ENCODE measurements at places on chromosomes 4 and X. TPM values are rescaled to one million over a fixed set of nuclear protein-coding genes. Genes with fewer than 3 reads are reported as not detected.

DNA sequence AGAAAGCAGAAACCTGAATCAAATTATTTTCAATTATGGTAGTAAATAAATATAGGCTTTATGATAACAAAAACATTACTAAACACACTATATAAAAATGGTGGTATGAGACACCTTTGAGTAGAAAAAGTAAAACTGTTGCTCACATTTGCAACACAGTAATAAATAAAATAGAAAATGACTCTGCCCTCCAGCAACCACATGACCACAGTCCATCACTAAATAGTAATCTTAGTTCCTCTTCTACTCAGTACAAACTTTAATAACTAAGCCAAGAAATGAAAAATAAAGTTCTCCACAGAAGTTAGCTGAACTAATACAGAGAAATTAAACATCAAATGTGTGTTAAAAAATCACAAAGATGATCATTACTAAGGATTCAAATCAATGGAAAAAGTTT, 108.5 kb downstream of the ADGRA3 start:
- no peak overlapping the region for H3K27ac ChIP-seq
- H3K36me3 ChIP-seq = no peaks in the 10 kb centered on the region
- no peak for DNase-seq
- H3K27me3 ChIP-seq = no peaks in the 10 kb centered on the region

The HTR2C gene
- not detected for total RNA-seq

The SPANXA1 gene
- total RNA-seq = not detected

- no peak overlapping the region for H3K4me3 ChIP-seq
- no peak overlapping the region for H3K27ac ChIP-seq
- H3K4me1 ChIP-seq = no peaks in the 10 kb centered on the region
- no peaks in the 10 kb centered on the region for H3K27me3 ChIP-seq
- DNase-seq = no peak
Measured at GRCh38 chr4:3263876-3264193, 14.9 kb downstream of the MSANTD1 start.

The PAGE5 gene
- not detected for total RNA-seq

Data from activated CD4-positive, alpha-beta memory T cell treated with anti-CD3 and anti-CD28 coated beads, Interleukin-2, amount 10 ng/mL, durations not matched to agents 7 days and 5 days (primary cell).